ENCODE measurements at places on chromosomes 12 and 14.

DNA sequence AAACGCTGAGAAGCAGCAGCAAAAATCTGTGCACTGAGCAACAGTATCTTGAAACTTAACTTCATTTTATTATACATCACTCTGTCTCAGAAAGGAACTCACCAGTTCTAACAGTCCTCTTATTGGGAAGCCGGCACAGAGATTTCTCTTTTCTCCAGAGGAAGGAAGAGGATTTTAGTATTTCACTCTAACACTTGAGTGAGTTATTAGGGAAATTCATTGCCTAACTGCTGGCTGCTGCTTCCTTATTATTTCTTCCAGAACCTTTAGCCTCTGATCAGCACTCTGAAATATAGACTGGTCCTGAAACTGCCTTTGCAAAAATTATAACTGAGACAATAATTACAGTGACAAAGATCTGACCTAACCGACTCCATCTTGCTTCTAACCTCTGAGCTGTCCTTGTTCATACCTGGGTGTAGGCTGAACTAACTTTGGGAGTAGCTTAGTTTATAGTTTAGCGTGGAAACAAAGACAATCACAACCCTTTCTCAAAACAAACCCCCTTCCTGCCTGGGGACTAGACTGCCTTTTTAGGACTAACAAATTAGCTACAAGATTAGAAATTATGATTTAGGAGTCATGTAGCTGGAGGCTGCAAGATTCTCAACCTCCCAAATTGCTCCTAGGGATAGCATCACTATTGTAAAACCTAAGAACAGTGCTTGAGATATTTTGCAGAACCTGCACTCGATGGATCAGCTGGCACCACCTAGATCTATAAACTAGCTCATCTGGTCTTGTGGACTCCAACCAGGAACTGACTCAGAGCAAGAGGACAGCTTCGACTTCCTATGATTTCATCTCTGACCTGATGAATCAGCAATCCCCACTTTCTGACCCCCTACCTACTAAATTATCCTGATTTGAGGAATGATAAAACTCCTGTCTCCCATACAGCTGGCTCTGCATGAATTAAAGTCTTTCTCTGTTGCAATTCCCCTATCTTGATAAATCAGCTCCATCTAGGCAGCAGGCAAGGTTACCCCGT lies 117.5 kb downstream of the DYRK2 start:
- DNase-seq = peak; percentile 45

DNA sequence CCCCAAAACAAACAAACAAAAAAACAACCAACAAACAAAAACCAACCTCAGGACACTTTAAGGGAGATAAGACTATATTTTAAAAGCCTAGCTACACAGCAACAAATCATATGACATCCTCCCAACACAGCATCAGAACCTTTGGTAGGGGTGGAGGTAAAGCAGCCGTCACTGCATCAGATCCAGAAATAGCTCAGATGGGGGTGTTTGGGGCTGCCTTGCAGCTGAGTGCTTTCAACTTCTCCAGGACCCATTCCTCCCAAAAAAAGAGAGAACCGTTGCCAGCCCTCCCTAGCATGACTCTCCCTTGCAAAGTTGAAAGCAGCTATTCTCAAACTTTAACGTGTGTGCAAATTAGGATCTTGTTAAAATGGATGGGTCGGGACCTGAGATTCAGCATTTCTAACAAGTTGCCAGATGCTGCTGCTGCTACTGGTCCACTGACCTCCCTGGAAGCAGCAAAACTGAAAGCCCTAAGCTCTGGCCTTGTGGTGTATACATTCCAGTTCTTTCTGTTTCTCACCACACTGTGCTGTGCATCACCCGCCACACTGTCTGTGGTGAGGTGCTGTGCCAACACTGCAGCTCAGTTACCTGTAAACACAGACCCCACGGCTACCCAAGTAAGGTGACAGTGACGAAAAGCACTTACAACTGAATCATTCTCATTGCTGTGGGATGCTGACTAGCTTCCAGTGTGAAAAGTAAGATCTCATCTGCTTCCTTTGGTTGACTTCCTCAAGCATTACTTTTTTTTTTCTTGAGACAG lies 54.0 kb downstream of the SLC38A1 start:
- no peak for DNase-seq

DNA sequence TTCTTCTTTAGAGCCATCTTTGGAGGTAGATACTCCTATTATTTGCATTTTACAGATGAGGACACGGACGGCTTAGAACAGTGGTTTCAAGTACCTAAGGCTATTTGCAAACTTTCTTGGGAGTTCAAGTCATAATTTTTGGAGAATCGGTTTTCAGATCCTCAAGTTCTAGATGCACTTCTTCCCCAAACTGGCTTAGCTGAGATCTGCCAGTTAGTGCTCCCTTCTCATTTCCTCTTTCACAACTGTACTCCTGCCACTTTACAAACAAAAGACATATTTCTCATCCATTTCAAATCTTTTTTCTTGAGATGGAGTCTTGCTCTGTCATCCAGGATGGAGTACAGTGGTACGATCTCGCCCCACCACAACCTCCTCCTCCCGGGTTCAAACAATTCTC lies 77.3 kb downstream of the HELB start:
- no peak for DNase-seq

GRCh38 chr14:23984891-23985602 lies 3.7 kb upstream of the DHRS4L2 start:
- DNase-seq = peak; percentile 78

GRCh38 chr12:113207613-113208040 lies 13.6 kb upstream of the TPCN1 start:
- DNase-seq = no peak

Measured in AG04449 (cell line).